NCI-H2227 treated with DMSO at 0.1 percent for 48 hours (cell line): ENCODE measurements at places on chromosomes 1 and 21.

- DNase-seq: no peak
Observed at GRCh38 chr1:154944401-154945159, 8.1 kb upstream of the PMVK start.

GRCh38 chr1:162902416-162902815, 41.4 kb upstream of the CCDC190 start:
- DNase-seq: no peak

DNA sequence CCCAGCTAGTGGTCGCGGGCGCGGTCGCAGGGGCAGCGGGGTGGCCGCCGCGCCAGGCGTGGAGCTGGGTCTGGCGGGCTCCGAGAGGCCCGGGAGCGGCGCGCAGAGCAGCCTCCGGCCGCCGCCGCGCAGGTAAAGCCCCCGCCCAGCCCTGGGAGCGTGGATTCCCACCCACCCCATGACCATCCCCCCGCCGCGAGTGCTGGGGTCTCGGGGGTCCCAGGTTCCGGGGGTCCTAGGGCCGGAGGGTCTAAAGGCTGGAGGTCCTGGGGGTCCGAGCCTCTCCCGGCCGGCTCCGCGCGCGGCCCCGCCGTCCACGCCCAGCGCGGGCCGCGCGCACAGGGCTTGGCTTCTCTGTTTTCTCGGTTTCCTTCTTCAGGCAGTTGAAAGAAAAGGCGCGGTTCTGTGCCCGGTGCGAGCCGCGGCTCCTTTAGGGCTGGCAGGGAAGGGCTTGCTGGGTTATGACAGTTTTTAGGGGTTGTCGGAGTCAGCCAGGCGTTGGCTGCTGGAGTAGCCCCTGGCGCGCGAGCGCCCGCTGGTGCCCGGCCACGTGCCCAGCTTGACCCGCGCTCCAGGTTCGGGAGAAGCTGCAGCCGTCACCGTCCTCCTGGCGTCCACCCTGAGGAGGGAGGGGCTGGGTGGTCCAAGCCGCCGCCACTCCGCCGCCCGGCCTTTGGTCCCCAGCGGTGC, 359 bp downstream of the LRRC3 start:
- peak; percentile 17 for DNase-seq

DNA sequence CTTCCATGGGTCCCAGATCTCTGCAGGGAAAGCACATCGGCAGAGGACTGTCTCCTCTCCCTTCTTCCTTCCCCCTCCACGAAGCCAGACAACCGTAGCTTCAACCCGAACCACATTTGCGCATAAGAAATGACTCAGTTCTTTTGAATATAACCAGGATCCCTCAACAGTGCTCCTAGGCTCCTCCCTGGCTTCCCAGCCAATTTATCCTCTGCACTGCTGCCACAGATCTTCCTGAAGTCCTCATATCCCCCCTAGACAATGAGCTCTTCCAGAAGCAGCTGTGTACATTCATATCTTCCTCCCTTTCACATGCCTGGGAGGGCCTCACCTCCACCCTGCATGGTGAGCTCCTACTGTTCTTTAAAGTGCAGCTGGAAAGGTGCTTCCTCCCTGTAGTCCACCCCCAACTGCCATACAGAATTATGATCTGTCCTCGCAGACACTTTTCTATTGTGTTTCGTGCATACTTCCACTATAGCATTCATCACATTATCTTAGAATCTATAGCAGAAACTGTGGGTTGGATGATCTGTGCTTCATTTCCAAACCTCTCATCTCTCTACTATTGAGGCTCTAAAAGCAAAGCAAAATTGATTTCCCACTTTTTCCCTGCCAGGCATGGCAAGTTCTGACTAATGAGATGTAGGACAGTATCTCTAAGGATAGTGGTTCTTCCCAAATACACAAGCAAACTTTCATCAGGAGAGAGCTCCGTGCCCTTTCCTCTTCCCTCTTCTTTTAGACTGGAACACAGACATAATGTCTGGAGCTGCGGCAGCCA, 179.3 kb upstream of the HMGB4 start:
- DNase-seq: no peak

DNA sequence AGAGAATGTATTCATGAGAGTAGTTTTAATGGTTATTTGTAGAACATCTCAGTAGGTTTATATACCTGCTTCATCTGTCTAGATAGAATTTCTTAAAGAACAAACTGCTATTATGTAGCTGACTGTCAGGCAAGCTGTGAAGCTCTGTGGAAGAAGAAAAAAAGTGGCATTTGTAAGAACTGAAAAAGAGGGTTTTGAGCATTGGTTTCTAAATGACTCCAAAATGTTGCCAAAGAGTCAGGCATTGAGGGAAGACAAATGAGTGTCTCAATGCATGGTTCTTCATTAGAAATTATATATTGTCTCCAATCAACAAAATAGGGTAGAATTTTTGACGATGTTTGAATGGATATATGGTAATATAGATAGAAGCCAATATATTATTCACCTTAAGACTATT, 1276.1 kb downstream of the KCNT2 start:
- DNase-seq: no peak

- DNase-seq: no peak
Observed at GRCh38 chr1:202279806-202280205, 61.9 kb downstream of the UBE2T start.

- peak; percentile 19 for DNase-seq
Observed at GRCh38 chr1:115479055-115479482, 141.0 kb upstream of the NGF start.

DNA sequence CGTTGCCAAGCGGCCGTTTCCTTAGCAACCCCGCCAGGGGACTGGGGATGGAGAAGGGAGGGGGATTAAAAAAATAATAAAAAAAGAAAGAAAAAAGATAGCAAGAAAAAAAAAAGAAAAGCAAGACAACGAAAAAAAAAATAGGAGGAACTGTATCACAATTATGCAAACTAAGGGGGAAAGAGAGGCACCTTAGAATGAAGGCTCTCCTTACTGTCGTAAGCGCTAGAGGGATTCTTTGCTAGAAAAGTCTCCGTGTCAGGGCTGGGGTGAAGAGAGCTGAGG, 625 bp upstream of the NEGR1 start:
- DNase-seq: no peak

- DNase-seq: no peak
Observed at GRCh38 chr1:203536980-203537455, 43.1 kb downstream of the OPTC start.

DNA sequence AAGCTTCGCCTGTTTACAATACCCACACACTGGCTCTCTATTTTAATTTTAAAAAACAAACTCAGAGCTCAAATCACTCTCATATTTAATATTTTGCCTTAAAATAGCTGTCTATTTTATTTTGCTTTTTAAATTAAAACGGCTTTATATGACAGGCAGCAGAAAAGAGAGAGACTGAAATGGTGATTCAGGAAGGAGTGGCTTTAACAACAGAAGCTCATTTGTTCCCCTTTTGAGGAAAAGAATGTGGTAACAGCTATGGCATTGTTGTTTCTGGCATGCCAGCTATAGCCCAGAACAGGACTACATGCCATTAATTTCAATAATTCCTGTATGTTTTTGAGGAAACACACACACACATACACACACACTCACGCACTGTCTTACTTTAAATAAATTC, 234.2 kb upstream of the PTBP2 start:
- no peak for DNase-seq

DNA sequence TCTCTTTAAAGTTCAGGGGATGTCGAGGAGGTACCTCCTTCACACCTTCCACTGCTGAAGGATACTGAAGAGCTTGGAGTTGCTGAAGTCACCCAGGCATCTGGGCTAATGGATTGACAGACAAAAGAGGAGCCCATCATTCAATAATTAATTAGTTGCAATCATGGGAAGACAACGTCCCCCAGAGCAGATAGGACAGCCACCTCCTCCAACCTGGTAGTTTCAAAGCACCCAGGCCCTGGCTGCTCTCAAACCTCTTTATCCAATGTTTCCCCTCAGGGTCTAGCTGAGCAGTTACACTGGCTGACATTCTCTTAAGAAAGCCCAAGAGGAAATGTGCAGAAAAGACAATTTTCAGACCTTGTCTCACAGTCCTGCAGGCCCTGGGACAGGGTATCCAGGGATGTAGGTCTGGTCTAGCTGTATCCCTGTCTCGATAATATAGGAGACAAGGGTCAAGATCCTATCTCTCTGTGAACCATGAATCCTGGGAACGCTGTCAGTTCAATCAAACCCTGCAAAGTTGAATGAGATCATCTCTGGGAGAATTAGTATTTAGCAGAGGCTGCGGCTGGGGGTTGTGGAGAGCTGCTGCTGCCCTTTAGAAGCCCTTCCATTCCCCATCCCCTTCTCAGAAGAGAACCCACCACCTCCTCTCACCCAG, 1.1 kb downstream of the TSPAN2 start:
- no peak for DNase-seq

DNA sequence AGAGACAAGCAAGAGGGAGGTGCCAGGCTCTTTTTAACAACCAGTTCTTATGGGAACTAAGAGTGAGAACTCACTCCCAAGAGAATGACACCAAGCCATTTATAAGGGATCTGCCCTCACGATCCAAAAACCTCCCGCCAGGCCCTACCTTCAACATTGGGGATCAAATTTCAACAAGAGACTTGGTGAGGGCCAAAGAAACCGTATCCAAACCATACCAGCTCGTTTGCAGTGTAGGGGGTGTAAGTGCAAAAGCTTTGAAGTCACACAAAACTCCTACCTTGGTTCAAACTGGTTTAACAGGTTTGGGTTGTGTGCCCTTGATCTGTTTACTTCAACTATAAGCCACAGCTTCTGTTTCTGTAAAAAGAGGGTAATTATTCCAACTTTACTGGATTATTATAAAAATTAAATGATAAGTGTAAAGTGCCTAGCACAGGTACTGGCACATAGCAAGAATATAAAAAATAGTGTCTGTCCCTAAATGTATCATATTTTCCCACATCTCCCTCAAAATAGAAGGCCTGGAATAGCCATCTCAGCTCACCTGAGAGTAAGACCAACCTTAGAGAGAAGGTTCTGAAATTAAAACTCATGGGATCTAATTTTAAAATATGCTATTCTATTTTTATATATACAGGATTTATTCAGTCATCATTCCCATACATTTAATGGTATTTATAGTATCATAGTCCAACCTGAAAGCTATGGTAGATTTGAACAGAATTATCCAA, 7.0 kb upstream of the USP25 start:
- no peak for DNase-seq

DNA sequence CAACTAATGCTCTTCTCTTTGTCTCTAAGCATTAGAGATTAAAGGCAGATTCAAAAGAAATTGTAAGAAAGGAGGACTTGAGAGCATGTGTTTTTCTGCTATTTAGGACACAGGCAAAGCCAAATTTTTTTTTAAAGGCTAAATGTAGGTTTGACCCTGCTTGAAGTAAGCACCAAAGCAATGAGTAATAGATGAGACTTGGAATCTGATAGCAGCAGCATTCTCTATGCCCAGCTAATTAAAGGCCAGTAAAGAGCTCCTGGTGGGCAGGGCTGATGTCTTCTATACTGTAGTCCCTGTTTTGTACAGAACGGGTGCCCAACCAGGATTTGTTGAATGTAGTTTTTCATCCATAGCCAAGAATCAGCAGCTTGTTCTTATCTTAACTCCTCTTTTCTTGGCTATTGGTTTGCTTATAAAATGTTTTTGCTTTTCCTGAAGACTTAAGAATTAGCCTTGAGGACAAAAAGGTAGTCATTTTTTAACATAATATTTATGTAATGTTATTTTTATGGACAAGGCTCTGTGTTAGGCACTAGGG, 179.6 kb downstream of the LMO4 start:
- DNase-seq: peak; percentile 10

DNA sequence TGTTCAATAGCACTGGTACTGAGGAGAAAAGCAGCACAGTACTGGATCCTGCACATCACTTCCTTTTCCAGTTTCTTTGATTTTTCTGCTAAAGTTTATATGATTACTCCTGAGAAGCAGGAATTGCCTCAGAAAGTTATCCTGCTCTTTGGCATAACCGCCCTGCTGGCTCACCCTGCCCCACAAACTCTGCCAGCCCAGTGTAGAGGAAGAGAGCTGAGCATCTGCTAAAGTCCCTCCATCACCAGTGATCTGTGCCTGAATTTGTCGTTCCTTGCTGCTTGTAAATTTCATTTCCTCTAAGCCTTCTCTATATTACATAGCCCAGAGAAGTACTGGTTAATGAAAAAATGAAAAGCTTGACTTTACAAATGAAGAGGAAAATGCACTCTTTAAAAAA, 87.0 kb upstream of the C1orf21 start:
- no peak for DNase-seq

DNA sequence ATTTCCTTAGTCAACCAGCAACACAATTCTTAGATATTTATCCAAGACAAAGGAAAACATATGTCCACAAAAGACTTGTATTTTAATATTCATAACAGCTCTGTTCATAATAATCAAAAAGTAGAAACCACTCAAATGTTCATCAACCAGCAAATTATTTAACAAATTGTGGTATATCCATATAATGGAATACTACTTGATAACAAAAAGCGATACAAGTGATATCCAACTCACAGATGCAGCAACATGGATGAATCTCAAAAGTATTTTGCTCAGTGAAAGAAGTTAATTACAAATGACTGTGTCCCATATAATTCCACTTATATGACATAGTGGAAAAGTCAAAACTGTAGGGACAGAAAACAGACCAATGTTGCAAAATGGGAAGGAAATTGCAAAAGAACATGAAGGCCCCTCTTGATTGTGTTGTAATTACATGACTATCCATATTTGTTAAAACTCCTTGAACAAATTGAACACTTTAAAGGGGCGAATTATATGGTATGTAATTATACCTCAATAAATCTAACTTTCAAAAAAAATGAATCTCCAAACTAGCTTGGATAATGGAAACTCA, 116.9 kb downstream of the EDEM3 start:
- no peak for DNase-seq
